ENCODE measurements at places on chromosomes 6 and 20. TPM values are rescaled to one million over a fixed set of nuclear protein-coding genes. Genes with fewer than 3 reads are reported as not detected.

PRDM13 gene
- total RNA-seq, result not detected

VGLL2 gene
- total RNA-seq, result not detected

ETV7 gene
- 14.4 TPM for total RNA-seq

BAG2 gene
- 9.4 TPM for total RNA-seq

TRIM39 gene
- 26.8 TPM for total RNA-seq

WFDC12 gene
- not detected for total RNA-seq
